ENCODE measurements at places on chromosomes 1 and 21. TPM values are rescaled to one million over a fixed set of nuclear protein-coding genes. Genes with fewer than 3 reads are reported as not detected.

DNA sequence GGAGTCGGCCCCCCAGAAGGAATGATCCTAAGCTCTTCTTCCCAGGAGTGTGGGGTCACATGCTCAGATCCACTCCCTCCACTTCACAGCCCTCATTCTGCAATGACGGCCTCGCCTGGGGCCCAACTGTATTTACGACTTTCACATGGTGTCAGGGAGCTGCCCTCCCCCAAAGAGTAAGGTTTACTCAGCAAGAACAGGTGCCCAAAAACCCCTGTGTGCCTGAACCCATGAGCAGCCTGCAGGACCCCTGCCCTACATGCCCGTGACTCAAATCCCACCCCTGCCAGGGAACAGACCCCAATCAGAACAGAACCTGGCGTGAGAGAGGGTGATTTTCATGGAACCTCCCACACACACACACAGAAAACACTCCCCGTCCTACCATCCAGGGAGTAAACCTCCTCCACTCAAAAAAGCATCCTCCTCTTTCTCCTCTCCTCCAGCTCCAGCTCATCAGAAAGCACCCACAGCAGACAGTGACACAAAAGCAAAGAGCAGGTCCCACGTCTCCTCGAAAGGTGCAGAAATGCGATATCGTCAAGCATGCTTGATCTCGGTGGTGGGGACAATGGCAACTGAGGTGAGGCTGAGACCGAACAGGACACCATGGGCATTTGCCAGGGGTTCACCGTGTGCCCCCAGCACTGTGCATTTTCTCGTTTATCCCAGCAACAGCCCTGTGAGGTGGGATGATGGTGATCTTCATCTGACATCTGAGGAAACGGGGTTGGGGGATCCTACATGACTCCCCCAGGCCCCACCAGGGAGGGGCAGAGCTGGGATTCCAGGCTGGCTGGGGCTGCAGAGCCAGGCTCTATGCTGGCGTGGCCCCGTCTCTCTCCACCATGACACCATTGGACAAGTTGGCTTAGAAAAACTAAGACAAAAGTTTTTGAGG, 397.9 kb downstream of the NPHP4 start:
- DNase-seq, result no peak

The ACOT7 gene
- 8.6 TPM for total RNA-seq

DNA sequence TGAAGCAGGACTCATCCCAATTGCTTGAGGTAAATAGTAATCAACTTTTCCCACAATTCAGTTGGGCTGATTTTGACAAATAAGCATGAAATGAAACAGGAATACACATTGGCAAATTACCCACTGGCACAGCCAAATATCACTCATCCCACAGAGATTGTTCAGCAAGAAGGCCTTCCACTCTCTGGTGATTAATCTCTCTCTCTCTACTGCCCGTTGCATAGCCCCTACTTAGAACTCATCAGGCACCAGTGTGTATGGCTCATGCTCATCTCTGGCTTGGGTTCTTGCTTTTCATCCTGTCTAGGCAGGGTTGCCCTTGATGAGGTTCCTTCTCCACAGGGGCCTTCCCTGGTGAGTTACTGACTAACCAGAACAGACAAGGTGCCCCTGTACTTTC, 1.1 kb downstream of the BSDC1 start:
- no peak for DNase-seq

DNA sequence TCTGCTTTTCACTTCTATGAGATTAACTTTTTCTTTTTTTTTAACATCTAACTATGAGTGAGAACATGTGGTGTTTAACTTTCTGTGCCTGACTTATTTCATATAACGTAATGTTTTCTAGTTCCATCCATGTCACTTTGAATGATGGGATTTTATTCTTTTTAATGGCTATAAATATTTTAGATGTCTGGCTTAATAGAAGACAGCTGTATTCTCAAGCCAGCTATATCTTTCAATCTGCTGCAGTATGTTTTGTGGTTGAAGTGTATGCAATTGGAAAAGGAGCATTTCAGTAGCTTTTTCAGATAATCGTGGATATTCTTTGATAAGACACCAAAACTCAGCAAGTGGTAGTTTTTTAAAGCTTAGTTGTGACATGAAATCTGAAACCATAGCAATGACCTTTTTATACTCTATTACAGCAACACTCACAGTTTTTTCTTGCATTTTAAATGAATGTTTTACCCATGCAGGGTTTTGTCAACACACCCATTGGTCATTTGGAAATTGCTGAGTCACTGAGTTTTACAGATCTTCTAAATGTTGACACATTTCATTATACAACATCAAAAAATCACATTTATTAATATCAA, 5.7 kb upstream of the SVBP start:
- no peak for DNase-seq

DNA sequence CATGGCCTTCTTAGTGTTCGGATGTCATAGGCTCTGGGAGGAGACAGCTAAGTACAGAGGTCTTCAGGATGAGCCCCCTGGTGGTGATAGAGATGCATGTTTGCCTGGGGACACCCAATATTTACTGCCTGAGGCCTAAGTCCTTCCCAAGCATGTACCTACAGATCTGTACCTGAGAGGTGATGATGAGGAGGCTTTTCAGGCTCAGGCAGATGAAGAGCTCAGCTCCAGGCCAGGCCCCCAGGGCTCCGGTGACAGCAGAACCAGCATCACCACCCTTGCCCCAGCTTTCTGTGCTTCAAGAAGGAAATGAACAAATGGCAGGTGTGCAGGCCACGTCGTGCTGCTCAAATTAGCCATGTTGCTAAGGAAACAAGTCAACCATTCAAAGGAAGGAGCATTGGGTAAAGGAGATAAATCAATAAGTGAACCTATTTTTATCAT, 21.1 kb downstream of the CACNA1E start:
- DNase-seq, result no peak

The SYTL1 gene
- total RNA-seq, result 1.1 TPM

The PRR9 gene
- not detected for total RNA-seq

The VHLL gene
- not detected for total RNA-seq

The PKP1 gene
- 0.38 TPM for total RNA-seq

- DNase-seq, result no peak
Measured at GRCh38 chr1:6800745-6801144, 15.5 kb downstream of the CAMTA1 start.

GRCh38 chr21:42531771-42532170, 18.1 kb downstream of the SLC37A1 start:
- DNase-seq, result no peak

DNA sequence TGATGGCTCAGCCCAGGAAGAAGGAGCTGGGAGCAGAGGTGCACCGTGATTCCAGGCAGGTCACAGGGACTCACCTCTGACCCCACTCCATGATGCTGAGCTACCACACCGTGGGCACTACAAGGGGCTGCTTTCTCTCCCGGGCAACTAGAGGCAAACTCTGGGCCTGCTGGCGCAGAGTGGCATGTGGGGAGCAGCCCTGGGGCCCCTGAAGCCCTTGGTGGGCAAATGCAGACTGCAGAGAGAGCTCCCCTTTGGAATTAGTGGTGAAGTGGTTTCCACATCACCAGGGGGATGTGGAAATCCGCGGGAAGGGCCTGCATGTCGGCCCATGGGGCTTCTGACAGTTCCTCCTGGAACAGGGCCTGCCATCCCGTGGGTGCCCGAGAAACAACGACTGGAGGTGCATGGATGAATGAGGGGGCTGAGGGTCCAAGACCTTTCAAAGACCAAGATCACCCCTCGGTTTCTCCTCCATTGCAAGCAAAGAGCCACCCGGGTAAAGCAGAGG, 11.8 kb upstream of the MMEL1 start:
- DNase-seq, result no peak

The ETV3L gene
- total RNA-seq, result not detected

DNA sequence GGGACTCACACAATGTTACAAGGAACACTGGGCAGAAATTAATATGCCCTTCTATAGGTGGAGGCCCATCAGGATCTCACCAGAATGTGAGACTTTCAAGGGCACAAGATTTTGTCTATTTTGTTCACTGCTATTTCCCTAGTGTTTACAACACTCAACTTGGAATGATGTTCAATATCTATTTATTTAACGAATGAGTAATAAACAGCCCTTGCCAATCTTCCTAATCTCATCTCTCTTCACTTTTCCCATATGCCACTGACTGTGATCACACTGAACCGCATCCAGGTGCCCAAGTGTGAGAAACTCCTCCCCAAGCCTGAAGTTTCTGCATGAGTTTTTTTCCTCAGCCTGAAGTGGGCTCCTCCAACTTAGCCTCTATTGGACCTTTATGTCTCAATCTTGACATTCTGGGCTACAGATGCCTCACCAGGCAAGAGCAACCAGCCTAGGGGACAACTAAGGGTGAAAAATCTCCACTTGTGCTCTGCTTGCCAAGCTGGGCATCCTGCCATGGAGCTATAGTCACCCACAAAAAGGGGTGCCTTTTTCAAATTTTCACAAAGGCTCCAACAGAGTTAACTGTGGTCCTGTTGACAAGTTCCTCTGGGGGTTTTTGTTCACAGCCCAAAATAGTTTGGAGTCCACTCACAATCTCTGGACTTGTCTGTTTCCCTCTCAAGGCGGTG, 105.6 kb downstream of the PLPP3 start:
- DNase-seq, result no peak

DNA sequence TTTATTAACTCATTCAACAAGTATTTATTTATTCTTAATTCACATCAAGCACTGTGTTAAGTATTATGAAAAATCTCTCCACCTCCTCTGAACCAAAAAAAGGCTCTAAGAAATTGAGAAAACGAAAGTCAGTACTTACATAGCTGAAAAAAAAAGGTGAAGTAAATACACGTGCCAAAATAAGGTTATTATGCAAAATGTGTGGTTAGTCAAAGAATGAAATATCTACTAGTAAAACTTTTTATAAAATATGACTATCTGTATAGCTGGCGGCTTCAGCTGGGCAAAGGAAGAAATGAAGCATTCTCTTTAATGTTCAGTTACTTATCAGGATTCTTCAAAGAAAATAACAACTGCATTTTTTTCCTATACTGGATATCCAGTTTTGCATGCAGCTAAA, 35.5 kb upstream of the ASPM start:
- DNase-seq, result no peak

GRCh38 chr1:232062967-232063366, 436.4 kb downstream of the DISC1 start:
- no peak for DNase-seq

DNA sequence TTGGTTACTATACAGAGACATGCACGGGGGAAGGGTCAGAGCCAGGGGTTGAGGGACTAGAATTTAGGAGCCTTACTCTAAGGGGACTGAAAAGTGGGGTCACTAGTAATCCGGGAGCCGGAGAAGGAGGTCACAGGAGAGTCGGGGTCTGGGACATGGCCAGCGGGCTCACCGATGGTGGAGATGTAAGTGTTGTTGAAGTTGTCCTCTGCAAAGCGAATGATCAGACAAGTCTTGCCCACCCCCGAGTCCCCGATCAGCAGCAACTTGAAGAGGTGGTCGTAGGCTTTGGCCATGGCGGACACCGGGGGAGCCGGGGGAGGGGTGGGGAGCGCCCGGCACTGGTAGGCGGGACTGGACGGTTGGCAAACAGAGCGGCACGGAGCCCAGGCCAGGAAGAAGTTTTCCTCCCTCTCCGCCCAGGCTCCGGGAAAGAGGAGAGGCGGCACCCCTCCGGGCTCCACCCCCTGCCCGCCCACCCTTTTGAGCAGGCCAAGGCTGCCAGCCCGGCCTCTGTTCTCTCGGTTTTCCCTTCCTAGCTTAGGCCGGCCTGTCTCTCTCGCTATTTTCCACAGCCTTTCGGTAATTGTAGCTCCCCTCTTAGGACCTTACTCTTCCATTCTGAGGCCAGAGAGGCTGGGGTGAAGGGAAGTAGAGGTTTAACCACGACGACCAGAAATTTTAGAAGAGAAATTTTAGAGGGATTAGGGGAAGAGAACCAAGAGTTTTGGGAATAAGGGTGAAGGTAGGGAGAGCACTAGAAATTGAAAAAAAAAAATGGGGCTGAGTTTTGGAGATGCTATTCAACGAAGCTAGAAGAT, at the start of gene RAB13:
RAB13 (minus strand) TSS at position 399 of the 821 bp plus-strand sequence; CDS start at position 296, 103 bp downstream.
- DNase-seq, result peak; percentile 86

GRCh38 chr1:242710286-242710685, 185.8 kb upstream of the PLD5 start:
- no peak for DNase-seq

- DNase-seq, result no peak
Measured at GRCh38 chr1:32933742-32934322, 30.8 kb downstream of the RNF19B start.

The B3GALT5 gene
- 0.03 TPM for total RNA-seq

The CHIA gene
- total RNA-seq, result not detected

DNA sequence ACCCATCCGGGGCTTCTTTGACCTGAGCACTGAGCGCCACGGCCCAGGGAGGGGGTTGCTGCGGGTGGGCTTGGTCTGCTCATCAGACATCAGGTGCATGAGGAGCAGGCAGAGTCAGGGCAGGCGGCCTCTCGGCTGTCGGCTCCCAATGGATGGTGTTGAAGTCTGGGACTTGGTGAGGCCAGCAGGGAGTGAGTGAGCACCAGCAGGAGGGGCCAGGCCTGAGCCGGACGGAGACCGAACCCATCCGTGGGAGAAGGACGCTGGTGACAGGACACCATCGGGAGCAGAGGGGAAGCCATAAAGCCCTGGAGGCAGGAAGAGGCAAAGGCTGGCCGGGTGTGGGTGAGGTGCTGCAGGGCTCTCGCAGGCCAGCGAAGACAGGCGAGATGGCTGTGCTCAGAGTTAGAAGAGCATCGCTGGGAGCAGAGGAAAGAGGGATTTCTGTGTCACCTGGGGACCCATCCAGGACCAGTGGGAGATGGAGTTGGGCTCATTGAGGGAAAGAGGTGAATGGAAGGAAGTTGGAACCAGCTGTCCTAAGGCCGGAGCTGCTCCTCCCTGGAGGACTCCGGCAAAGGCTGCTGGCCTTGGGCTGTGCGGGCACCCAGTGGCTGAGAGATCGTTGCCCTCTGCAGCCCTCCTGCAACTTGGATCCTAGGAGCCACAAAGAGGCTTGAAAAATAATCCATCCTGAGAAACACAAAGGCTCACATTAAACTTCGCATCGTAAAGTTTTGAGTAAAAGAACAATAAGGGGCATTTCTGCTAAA, 49.9 kb downstream of the PDE9A start:
- DNase-seq, result no peak

DNA sequence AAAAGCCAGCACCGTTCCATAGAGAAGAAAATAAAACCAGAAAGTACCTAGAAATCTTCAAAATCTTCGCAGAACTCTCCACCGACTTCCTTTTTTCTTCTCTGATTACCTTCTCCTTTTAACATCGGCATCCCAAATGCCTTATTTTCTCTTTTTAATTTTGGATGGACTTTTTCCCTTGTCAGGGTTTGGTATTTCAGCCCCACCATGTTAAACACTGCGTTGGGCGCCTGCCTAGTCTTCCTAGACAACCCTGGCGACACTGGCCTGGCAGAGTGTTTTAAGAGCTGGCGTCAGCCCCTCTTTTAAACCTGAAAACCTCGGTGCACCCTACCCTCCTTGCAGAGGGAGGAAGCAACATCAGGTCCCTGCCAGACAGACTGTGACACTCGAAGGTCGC, 66.0 kb upstream of the EFHD2 start:
- peak; percentile 71 for DNase-seq

The COPA gene
- 90.4 TPM for total RNA-seq
